ENCODE measurements at places on chromosomes 7 and 10.

DNA sequence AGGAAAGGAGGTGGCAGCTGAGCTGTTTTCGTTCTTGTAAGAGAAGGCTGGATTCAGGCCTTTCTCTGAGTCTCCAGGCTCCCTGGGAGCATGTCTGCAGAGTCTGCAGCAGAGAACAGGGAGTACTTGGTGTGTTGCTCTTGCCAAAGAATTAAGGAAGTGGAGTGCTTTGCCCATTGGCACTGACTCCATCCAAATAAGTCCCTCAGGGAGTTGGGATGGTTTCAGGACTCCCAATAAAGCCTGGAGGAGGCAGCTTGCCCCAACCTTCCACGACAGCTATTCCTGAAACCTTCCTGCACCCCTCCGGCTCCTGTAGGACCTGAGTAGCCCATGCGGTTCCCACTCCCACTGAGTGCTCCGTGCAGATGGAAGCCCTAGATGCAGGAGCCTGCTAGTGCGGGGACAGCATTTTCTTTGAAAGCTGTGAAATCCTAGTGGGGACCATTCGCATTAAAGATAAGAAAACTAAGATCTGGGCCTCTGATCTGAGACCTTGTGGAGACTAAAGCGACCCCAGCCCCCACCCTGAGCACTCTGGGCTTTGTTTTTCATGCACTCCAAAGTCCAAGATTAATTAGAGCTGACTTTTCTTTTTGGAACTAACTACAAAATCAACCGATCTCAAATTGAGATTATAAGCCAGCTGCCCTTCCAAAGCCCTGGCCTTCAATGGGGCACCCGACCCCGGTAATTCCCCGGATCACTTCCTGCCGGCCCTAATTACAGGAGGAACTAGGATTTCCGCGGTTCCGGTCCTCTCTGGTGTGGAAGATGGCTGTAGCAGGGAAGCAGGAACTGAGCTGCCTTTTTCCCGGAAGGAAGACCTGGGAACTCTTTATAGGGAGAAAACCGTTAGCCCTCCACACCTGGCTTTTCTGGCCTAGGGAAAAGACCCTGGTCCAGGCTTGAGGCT lies 110.2 kb downstream of the COL13A1 start:
- no peak for DNase-seq

DNA sequence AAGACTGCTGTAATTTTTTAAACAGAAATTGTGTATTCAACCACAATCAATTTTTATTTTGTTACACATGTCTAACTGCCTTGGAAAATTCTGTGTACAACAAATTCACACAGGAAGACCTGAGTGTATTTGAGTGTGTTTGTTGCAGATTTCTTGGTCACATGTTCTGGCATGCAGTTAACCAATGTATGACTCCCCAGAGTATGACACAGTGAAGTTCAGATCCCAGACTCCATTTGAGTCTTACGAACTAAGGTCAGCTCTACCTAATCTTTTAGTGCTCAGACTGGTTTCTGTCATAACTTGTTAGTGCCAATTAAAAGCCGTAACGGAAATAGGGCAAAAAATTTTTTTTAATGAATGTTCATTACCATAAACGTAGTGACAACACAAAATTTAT lies 5.8 kb downstream of the GNAI1 start:
- no peak for DNase-seq

DNA sequence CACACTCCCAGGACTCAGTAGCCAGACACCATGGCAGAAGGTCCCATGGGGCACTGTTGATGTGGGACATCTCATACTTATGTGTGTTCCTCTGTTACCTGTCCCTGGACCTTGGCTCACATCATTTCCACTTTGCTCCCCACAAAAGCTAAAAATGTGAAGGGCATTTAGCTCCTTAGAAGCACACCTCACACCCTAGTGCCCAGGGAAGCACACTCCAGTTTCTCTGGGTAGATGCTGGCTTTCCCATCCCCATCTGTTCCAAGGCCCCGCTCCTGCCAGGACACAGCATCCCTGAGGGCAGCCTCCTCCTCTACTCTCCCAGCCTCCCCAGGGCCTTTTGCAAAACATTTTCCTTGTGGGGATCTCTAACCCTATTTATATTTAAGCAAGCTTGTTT lies 572.4 kb upstream of the MGMT start:
- no peak for DNase-seq

DNA sequence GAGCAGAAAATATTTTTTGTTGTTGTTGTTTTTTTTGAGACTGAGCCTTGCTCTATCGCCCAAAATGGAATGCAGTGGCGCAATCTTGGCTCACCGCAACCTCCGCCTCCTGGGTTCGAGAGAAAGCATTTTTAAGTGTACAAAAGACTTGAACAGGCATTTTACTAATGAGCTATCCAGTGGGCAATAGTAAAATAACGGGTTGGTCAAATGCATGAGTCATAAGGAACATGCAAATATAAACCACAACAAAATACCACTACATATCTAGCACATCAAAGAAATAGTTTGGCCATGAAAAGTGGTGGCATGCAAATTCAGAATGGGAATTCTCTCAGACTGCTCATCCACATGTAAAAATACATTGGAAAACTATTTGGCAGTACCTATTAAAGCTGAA lies 71.7 kb upstream of the TMEM106B start:
- no peak for DNase-seq

DNA sequence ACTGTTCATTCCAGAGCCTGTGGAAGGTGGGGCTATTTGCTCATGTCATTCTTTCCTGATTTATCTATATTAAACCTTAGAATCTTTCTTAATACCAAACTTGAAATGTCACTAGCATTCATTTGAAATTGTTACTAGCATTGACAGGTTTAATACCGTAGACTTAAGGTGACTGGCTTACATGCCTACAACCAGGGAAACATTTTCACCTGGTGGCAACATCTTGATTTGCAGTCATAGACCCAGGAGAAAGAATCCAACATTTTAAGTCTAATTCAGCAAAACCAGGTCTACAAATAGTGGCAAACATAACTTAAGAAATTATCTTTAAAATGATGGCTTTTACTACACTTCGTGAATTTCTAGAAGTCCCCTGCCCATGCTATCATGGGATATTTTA lies 353.7 kb downstream of the HTR7 start:
- no peak for DNase-seq

DNA sequence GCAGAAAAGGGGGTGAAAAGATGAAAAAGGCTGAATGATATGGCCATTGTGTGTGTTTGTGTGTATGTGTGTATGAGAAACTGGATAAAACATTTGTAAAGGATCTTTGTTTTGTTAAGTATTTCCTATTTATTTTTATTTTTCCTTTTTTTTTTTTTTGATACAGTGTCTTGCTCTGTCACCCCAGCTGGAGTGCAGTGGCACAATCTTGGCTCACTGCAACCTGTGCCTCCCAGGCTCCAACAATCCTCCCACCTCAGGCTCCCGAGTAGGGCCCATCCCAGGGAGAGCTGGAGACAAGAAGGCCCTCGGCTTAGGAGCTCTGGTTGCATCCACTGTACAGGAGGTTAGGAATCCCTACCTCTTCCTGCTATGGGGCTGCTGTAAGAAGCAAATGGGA lies 6.9 kb upstream of the CALML5 start:
- no peak for DNase-seq

DNA sequence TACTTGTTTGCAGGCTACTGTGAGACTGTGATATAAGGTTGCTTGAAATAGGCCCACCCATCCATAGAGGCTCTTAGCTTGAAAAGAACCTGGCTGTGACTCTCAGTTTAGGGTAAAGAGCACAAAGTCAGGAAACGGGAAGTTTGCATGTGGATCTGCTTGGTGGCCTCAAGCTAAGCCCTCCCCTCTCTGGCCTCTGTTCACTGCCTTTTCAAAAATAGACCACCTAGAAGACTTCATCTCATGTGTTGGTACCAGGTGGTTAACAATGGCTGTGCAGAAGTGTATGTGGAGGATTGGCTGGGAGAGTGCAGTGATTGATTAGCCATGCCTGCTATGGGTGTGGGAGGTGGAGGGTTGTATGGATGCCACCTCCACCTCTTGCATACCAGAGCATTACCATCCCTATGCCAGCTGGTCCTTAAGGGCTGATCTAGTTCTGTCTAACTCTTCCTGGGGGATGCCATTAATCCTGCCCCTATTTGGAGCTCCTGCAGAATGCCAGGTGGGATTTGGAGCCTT lies 122.0 kb downstream of the ZMIZ1 start:
- no peak for DNase-seq

- no peak for DNase-seq
Measured at GRCh38 chr10:113867904-113868303, 13.4 kb downstream of the NHLRC2 start.

GRCh38 chr10:43054593-43054992 lies 22.3 kb upstream of the RET start:
- no peak for DNase-seq

- DNase-seq, result no peak
Measured at GRCh38 chr7:101595246-101595645, 33.9 kb downstream of the MYL10 start.

DNA sequence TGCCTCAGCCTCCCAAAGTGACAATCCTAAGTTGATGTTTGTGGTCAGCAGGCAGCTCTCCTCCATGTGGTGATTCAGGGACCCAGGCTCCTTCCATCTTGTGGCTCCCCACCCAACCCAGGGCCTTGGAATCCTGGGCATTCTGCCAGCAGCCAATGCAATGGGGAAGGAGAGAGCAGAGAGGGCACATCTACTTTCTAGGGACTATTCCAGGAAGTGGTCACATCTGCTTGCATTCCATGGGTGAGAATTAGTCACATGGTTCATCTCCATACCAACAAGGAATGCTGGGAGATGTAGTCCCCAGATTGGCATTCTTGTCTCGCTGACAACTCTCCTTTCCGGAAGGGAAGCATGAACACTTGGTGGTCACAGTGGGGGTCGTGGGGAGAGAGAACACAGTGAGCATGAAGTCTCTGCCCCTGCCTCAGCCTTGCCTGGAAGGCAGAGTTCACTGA lies 9.9 kb upstream of the SRRM3 start:
- DNase-seq, result no peak

- DNase-seq, result no peak
Measured at GRCh38 chr10:47027108-47027783, 116.0 kb downstream of the PTPN20 start.

DNA sequence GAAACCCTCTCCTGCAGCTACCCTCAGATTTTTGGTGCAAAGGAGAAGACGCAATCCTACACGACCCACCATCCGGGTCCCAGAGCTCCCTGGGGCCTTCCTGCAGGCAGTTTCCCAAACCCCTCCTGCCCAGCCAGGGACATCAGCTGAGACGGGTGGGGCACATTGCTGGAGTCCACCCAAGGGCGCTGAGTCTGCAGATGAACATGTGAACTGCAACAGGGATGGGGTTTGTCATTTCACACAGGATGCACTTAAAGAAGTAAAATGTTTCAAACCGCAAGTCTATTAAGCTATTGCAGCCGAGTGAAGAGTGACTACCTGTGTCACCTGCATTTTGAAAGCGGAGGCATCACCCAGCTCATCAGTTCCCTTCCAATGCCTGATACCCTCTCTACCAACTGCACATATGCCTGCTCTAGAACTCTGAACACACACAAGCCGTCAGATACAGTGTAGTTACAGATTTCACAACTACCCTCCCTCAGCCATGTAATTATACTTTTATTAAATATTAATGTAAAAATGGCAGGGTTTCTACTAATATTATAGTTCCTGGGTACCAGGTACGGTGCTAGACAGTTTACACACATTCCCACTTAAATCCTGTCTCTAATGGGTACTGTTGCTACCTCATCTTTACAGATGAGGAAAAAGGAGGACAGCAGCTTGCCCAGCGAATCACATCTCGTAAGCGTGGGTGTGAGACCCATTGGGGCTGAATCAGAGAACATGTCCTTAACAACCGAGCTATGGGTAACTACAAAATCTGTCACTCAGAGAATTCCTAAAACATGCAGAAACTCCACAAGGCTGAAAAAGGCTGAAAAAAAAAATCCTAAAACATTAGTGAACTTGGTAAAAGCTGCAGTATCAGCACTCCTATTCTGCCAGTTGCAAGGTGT lies 71.2 kb downstream of the GRB10 start:
- DNase-seq, result no peak

DNA sequence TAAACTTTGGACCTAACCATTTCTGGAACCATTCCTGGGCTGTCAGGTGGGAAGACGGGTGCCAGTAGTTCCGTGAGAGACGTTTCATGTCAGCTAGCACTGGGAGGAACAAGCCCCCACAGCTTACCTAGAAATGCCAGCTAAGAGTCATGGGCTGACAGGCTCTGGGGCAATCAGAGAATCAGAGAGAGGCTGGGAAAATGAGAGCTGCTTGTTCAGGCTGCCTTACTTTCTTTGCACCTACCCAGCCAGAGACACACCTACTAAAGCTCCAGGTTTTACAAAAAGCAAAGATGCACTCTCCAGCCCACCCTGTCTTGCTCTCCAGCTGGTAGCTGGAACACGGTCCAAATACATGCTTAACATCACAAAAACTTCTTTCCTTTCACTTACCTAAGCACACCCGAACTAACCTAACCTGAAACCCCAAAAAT lies 688 bp downstream of the PTN start:
- no peak for DNase-seq

DNA sequence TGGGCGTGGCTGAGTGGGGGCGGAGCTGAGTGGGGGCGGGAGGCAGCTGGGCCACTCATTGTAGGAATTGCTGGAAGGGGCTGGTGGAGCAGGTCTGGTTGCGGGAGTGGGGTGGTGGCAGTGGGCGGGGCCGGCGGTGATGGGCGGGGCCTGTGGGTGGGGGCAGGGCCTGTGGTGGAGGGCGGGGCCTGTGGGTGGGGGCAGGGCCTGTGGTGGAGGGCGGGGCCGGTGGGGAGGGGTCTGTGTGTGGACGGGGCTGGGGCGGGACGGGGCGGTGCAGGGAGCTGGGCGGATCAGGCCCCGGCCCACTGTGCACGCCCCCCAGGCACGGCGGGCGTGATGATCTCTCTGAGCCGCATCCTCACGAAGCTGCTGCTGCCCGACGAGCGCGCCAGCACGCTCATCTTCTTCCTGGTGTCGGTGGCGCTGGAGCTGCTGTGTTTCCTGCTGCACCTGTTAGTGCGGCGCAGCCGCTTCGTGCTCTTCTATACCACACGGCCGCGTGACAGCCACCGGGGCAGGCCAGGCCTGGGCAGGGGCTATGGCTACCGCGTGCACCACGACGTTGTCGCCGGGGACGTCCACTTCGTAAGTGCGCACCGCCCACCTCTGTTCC lies 14.0 kb downstream of the SLC29A4 start:
- peak; percentile 38 for DNase-seq

DNA sequence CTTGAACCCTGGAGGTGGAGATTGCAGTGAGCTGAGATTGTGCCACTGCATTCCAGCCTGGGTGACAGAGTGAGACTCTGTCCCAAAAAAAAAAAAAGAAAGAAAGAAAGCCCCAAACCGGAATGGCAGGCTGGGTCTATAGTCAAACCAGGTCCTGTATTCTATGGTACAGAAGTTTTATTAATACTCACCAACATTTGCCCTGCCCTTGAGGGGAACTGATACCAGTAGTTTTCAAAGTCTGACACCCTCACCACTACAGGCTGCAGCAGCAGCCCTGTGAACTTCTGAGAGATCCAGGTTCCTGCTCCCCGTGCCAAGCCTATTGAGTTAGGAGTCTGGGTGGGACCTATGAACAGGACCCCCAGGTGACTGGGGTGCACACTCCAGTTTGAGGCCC lies 80.6 kb downstream of the RGS10 start:
- DNase-seq, result no peak

Measured in stimulated activated CD8-positive, alpha-beta memory T cell treated with anti-CD3 and anti-CD28 coated beads, Interleukin-2, amount 100 ng/mL, for 1 hour (primary cell).